ENCODE measurements at places on chromosomes 6 and 20. TPM values are rescaled to one million over a fixed set of nuclear protein-coding genes. Genes with fewer than 3 reads are reported as not detected.

TBXT gene
- not detected for total RNA-seq

- H3K4me1 ChIP-seq, result peaks cover 6% of the 10 kb centered on the region
- H3K4me3 ChIP-seq, result no peak overlapping the region
- no peaks in the 10 kb centered on the region for H3K27me3 ChIP-seq
- no peak overlapping the region for H3K27ac ChIP-seq
Observed at GRCh38 chr6:79421001-79421411, 116.2 kb downstream of the LCA5 start.

DNA sequence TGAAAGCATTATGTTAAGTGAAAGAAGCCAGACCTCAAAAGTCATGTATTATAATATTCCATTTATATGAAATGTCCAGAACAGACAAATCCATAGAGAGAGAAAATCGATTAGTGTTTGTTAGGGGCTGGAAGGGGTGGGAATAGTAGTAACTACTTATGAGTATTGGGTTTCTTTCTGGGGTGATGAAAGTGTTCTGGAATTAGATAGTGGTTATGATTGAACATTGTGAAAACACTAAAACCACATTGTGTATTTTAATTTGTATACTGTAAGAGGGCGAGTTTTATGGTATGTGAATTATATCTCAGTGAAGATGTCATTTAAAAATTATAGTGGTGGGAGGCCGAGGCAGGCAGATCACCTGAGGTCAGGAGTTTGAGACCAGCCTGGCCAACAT is 52.0 kb upstream of the KIF13A start:
- H3K4me1 ChIP-seq, result no peaks in the 10 kb centered on the region
- H3K4me3 ChIP-seq, result no peak overlapping the region

DNA sequence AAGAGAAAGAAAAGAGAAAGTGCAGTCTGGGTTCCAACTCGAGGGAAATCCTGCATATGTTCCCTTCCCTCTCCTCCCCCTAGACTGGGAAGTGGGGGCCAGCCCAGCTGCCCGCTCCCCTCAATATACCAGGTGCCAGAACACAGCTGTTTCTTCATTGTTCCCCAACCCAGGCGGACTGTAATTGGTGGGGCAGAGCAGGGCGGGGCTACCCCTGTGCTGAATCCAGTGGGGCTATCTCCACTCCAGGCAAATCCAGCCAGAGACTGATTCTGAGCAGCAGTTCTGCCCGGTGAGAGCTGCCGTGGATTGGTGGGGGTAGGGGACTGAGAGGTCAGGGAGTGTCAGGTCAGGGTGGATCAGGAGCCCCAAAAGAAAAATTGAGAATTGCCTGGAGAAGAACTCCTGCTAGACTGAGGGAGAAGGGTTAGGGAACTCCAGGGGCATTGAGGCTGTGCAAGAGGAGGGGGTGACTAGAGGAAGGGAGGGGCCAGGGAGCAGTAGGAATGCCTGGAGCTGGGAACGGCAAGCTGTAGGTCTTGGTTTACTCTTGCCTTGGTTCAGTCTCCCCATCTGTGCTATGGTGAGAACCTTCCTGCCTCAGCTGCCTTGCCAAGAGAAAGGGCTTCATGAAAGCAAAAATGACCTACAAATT is at the start of gene MYMX:
MYMX (plus strand) TSS at position 250 of the 655 bp plus-strand sequence. CDS start 546 bp downstream, outside the sequence.
- H3K36me3 ChIP-seq, result no peaks in the 10 kb centered on the region
- no peak within 1 kb of the TSS for H3K4me3 ChIP-seq
- H3K27ac ChIP-seq, result no peak within 1 kb of the TSS
- no peak for DNase-seq
- H3K4me1 ChIP-seq, result peaks cover 31% of the 10 kb centered on the region
- H3K27me3 ChIP-seq, result no peaks in the 10 kb centered on the region
